ENCODE measurements at places on chromosomes 2 and 18.

DNA sequence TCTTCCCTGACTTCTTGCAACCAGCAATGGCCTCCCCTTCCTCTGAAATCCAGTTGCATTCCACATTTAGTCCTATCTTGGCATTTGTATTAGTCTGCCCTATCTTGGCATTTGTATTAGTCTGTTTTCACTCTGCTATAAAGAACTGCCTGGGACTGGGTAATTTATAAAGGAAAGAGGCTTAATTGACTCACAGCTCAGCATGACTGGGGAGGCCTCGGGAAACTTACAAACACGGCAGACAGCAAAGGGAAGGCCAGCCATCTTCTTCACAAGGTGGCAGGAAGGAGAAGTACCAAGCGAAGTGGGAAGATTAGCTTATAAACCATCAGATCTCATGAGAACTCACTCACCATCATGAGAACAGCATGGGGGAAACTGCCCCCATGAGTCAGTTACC is 234.5 kb upstream of the COPS8 start:
- no peak for DNase-seq

GRCh38 chr18:54752185-54752584 is 76.1 kb upstream of the RAB27B start:
- DNase-seq = no peak

- no peak for DNase-seq
Observed at GRCh38 chr2:240170354-240170735, 29.9 kb upstream of the OTOS start.

- no peak for DNase-seq
Observed at GRCh38 chr18:39168723-39169122, 1603.1 kb upstream of the CELF4 start.

DNA sequence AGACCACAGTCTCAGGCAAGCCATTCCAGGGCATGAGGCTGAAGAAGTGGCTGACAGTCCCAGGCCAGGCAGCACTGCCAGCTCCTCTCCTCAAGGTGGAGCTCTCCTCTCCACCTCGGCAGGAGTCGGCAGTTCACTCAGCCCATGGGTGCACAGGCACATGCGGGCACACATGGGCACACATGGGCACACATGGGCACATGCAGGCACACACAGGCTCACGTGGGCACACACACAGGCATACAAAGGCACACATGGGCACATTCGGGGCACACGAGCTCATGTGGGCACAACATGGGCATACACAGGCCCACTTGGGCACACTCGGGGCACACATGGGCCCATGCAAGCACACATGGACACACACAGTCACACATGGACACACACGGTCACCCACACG is 65.3 kb upstream of the TAF1B start:
- no peak for DNase-seq

DNA sequence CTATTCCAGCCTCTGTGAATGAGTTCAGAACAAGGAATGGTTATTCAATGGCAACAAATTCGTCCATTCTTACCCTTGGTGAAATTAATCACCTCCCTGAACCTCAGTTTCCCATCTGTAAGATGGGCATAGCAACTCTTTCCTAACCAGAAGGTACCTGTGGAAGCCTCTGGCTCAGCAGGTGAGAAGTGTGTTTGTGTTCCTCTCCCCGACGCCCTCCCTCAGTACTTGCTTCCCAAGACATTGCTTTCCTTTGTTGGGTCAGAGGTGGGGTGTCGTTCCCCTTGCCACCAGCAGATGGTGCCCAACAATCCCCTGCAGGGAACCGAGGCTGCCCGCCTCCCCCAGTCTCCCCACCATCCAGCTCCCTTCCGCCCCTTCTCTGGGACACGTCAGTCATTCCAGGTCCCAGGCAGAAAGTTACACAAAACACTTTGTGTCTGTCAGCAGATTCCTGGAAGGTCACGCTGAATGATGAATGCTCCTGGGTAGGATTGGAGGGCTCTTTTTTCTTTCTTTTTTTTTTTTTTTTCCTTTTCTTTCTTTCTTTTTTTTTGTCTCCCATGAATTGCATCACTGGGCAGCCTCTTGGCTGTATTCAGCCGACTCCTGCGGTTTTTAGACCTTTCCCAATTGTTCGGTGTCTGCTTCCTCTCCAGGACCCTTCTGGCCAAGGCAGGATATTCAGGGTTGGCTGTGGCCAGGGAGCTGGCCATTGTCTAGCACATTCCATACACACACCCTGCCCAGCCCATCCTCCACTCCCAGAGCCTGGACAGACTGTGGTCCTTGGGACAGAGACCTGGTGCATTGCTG is 117.3 kb downstream of the LPIN1 start:
- peak; percentile 95 for DNase-seq

- DNase-seq = no peak
Observed at GRCh38 chr2:64808092-64808491, 154.4 kb upstream of the SERTAD2 start.

- DNase-seq = no peak
Observed at GRCh38 chr2:113197347-113198047, 23.7 kb downstream of the PSD4 start.

GRCh38 chr2:29000481-29000880 is 19.4 kb downstream of the TOGARAM2 start:
- DNase-seq = no peak

- no peak for DNase-seq
Observed at GRCh38 chr2:108809936-108810335, 23.4 kb downstream of the CCDC138 start.

DNA sequence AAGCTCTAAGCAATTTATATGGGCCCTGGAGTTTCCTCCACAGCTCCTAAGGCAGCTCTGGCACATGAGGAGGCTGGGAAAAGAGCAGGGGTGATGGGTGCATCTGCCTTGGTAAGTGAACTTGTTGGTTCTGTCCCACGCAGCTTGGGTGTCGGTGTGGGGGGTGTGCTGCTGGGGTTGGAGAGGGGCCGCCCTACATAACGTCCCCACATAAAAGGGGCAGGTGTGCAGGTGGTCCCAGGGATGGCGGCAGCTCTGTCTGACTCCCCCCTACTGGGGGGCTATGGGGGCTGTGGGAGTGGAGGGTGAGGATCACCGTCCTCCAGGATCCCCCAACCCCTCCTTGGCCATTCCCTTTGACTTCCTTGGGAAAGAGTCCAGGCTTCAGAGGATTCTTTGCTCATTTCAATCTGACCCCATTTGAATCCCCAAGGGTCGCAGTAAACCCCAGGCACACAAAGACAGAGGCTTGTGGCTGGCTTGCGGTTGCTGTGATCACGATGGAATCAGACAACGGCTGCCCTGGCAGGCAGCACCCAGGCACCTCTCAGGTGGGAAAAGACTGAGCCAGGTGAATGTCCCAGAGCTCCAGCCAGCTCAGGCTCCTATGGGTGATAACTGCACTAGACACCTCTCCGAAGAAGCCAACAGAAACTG is 34.5 kb upstream of the CD8A start:
- DNase-seq = no peak

- no peak for DNase-seq
Observed at GRCh38 chr2:201546576-201546975, 95.0 kb downstream of the STRADB start.

DNA sequence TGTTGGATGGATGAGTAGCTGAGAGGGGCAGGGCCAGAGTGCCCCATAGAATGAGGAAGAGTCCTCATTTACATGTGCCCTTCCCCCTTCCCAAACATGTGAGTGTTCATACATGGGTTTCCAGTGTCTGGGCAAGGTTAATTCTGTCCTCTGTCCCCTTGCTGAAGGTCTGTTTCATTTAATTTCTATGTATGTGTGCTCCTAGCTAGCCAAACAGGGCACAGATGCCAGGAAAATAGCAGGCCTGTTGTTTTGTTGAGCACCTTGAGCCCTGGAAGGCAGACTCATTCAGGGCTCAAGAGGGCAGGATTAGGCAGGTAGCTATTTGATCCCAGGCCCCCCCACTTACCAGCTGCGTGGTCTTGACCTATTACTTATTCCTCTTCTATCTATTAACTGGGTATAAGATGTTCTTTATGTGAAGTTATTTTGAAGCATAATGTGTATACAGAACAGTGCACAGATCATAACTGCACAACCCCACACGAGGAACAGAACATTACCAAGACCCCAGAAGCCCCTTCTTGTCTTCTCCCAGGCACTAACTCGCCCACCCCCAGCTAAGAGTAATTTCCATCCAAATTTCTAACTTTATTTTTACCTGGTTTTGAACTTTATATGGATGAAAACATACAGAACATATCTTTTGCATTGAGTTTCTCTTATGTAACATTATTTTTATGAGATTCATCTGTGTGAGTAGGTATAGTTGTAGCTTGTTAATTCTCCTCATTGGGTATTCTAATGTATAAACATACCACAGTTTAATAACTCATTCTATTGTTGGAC is 164.3 kb downstream of the RPIA start:
- DNase-seq = no peak

GRCh38 chr2:43049836-43050801 is 176.3 kb downstream of the ZFP36L2 start:
- no peak for DNase-seq

DNA sequence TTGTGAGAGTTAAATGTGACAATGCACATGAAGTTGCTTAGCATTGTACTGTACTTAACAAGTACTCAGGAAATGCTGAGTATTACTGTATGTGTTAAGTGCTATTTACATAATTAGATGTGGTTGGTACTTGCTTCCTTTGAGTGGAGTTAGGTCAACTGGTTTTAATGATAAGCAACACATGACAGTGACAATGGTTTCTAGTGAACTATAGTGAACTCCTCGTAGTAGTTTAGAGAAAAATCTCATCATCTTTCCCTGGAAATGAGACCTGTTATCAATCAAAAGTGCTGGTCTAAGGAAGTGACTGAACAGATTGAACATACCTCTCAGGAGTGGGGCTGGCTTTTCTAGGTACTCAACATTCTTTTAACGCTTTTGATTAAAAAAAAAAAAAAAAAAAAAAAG is 29.2 kb upstream of the ZDBF2 start:
- DNase-seq = no peak

DNA sequence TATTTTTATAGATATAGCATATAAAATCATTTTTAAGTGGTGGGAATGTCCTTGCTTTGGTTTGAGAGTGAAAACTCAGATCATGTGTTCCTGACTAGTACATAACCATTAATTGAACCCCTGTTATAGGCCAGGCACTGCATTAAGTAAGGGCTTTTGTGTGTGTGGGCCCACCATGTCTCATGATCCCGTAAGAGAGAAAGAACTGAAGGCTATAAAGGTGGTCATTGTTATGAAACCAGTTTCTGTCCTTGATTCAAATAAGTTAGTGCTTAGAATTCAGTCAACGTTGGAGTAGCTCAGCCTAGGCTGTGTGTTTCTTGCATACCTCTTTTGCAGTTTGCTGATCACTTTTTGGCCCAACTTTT is 91.5 kb downstream of the LIMS1 start:
- DNase-seq = peak; percentile 67

DNA sequence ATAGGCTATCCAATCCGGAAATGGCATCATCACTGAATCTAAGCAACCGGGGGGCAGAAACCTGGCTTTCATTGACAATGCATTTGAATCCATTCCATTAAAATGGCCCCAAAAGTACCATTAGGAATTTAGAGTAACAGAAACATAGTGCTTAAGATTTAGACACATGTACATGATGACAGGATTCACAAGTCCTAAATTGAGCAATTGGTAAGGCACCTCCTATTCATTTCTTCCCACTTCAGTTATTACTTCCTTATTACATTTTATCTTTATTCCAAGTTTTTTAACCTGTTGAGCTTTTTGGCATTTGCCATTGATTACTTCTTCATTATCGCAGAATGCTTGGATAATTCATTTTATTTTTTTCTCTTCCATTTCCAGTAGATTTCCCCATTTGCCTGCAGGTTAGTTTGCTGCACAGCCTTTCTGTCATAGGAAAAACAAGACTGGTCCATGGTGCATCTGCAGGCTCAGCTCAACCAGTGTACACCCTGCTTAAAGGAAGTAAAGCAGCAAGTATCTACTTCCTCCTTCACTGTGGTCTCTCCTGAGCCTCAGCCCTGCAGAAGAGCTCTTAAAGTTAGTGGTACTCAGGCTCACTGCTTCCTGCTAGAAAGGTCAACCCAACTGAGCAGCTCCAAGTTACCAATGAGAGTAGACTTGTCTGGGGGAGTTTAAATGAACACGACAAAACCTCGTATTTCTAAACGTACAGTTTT is 89.2 kb downstream of the DOCK10 start:
- DNase-seq = no peak

DNA sequence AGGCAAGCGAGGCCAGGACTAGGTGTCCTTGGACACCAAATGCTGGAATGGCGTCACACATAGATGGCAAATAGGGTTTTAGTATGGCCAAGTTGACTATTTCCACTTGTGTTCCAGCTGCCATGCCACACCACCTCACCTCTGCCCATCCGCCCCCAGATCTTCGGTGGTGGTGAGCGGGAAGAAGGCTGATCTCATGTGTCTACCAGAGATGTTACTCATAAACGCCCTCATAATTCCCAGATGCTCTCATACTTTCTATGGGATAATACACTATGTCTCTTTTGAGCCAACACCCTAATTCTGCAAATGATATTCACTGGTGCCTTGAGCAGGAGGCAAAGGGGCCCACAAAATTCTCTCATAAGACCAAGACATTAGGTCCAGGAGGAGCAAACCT is 281.1 kb upstream of the FN1 start:
- DNase-seq = no peak

DNA sequence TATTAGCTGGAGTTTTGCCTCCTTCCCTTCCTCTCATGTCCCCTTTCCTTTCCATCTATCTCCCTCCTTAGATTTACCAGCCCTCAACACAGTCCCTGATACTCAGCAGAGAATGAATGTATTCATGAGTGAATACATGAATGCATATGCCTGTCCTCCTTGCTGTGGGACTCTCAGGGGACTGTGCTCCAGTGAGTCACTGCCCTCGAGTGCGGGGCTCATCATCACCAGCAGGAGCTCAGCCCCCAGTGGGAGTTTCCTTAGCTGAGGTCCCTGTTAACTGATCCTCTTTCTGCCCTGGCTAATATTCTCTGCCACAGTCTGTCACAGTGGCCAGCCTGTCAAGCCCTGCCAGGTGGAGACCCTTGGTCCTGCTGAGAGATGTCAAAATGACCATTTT is 104.9 kb upstream of the LHCGR start:
- DNase-seq = peak; percentile 90

DNA sequence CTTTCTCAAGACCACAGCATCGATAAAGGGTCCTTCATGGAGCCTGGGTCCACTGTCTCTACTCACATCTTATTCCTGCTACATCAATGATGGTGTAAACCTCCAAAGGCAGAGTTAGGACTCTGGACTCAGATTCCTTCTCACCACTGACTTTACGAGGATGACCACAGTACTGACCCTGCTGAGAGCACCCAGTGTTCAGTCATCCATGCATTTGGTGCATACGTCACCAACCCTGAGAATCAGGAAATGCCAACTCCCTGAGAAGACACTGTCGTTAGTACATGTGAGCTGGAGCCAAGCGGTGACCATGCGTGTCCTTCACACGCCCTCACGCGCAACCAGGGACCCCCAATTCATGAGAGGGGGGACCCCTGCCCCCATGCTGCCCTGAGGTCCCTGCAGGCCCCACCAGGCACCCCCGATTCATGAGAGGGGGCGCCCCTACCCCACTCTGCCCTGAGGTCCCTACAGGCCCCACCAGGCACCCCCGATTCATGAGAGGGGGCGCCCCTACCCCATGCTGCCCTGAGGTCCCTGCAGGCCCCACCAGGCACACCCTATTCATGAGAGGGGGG is 178.4 kb upstream of the TPO start:
- DNase-seq = no peak
